ENCODE measurements at places on chromosomes 13 and 19.
A peak's percentile ranks its signal among the peaks of the same experiment; 100 is the strongest.

DNA sequence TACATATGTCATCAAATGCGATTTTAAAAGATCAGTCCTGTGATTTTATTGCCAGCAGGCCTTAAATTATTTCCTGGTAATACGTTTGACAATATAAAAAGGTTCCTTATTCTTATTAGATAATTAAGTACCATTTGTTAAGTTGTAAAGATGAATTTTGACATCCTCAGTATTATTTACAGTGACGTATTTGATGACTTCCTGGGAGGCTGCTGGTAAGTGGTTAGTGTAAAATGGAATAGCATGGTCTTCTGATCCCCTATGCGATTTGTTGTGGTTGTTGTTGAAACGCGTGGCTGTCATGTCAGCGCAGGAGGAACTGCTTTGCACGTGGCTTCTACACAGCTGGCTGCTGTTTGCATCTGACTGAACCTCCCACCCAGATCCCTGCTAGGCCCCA lies 99.7 kb downstream of the DCLK1 start:
- no peak for DNase-seq

DNA sequence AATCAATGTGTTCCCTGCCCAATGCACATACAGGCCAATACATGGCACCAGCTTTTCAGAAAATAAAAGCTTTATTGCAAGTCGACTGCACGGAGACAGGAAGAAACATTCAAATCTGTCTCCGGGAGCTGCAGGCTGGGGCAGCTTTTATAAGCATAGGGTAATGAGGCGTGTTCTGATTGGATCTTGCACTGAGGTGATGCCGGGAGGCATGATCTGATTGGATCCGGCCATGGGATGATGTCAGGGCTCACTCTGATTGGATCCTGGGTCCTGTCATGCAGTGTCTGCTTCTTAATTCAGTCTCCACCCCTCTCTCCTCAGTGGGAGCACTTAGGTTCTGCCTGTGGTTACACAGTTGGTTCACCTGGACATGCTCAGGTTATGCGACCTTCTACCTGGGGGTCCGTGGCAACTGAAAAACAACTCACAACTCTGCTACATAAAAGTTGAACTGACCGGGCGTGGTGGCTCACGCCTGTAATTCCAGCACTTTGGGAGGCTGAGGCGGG lies 11.8 kb upstream of the FBN3 start:
- DNase-seq: peak; percentile 17

- DNase-seq: no peak
Measured at GRCh38 chr19:30430206-30430734, 58.1 kb downstream of the ZNF536 start.

DNA sequence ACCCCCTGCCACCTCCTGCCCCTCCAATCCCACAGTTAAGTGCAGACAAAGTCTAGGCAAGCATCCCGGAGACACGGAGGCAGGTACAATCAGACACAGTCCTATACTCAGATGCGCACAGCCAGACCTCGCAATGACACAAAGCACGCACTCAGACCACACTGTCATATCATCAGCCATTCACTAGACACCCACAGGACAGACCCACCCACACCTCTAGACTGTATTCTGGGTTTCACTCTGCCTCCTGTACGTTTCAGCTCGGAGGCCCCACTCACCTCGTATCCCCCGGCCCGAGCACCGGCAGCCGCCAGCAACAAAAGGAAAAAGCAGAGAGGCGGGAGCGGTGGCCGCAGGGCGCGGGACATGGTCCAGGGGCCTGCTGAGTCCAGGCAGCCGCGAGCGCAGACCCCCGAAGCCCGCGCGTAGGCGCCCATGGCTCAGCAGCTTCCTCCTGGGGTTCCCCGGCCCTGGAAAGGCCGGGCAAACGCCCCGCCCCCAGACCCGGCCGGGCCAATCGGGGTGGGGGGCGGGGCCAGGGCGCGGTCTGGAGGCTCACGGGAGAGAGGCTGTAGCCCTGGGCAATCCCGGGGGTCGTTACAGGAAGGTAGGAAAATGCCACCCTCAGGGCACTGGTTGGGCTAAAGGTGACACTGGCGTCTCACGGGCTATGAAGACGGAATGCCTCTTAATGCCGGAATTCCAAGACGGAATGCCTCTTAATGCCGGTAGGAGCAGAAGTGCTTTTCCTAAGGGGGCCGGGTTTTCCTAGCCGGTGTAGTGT lies at the start of the genes MAN2B1 and WDR83:
Gene MAN2B1 (minus strand): TSS at position 478 of the 784 bp plus-strand sequence. CDS start 41 bp downstream, at position 437.
Gene WDR83 (plus strand): TSS at position 543 of the 784 bp plus-strand sequence. CDS start 2,984 bp downstream, outside the sequence.
- peak; percentile 86 for DNase-seq

GRCh38 chr13:35157143-35157755 lies 215.2 kb downstream of the NBEA start:
- DNase-seq: no peak

GRCh38 chr19:45400192-45400591 lies 4.7 kb downstream of the PPP1R13L start:
- DNase-seq: no peak

DNA sequence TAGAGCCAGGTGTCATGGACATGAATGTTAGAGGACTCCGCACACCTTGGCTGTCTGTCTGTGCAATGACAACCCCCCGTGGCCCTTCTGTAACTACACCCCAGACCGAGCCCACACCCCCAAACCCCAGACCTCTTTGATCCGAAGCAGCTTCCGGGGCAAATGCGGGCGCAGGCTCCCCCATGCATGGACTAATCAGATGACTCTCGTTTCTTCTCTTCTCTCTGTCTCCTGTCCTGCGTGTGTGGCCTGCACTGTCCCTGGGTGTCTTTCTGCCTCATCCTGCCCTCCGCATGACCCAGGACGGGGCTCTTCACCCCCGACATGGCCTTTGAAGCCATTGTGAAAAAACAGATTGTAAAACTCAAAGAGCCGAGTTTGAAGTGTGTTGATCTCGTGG lies 38.9 kb downstream of the TMED1 start:
- peak; percentile 34 for DNase-seq

GRCh38 chr13:93534181-93534700 lies 307.6 kb downstream of the GPC6 start:
- DNase-seq: no peak

DNA sequence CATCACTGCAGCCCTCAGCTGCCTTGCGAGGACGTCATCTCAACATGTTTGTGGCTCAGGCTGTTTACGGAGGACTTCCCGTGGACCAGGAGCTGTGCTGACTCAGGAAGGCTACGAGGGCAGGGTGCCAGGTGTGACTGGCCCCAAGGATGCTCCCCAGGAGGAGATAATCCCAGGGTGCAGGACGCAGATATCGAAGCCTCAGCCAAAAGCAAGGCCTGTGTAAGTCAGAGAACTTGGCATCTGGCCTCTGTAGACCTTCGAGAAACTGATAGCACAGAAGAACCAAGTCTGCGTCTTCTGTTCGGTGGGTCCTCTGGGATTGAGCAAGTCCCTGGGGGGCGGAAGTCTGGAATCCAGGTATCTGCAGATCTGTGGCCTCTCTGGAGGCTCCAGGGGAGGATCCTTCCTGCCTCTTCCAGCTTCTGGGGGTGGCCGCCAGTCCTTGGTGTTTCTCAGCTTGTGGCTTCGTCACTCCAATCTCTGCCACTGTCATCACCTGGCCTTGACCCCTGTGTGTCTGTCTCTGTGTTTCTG lies 2.6 kb upstream of the DOHH start:
- no peak for DNase-seq

DNA sequence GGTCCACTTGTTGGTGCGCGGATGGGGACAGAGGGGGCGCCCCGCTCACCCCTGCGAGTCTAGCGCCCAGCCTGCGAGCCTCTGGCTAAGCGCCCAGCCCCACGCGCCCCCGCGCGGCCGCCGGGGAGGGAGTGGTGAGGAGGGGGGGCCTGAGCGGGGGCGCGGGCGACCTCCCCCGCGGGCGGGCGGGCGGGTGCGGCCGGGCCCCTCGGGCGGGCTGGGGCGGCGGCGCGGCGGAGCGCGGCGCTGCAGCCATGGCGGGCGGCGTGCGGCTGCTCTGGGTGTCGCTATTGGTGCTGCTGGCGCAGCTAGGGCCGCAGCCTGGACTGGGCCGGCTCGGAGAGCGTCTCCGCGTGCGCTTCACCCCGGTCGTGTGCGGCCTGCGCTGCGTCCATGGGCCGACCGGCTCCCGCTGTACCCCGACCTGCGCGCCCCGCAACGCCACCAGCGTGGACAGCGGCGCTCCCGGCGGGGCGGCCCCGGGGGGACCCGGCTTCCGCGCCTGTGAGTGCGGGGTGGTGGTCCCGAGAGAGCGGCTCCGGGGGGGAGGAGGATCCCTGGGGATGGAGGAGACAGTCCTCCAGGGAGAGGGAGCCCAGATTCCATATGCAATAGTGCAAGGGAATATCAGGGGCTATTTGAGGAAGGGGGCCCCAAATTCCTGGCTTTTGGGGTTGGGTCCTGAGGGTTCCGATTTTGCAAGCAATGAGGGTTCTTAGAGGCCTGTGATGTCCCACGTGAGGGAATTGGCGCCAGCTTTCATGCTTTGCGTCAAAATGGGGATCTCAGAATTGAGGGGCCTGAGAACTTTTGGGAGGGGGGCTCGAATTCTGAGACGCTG lies at the start of gene LTBP4:
Gene LTBP4 (plus strand): TSS at position 236 of the 841 bp plus-strand sequence. CDS start 19 bp downstream, at position 255.
- peak; percentile 43 for DNase-seq

DNA sequence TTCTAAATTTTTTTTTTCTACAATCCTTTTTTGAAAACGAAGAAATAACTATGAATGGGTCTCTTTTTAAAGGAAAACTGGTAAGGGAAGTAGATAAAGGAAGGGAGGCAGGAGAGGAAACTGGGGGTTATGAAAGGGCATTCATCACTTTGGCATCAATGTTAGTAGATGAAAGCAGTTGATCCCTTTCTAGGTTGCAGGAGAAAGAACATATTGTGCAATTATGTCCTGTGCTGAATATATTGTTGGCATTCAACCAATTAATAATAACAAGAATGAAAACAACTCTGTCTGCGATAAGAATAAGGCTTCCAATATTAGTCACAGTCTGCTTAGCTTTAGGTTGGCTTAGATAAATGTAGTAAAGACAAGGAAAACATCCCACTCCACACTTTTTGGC lies 796.8 kb upstream of the KLHL1 start:
- no peak for DNase-seq

- no peak for DNase-seq
Measured at GRCh38 chr13:72523049-72523448, 204.4 kb downstream of the MZT1 start.

- no peak for DNase-seq
Measured at GRCh38 chr13:95833126-95833525, 156.2 kb downstream of the DNAJC3 start.

DNA sequence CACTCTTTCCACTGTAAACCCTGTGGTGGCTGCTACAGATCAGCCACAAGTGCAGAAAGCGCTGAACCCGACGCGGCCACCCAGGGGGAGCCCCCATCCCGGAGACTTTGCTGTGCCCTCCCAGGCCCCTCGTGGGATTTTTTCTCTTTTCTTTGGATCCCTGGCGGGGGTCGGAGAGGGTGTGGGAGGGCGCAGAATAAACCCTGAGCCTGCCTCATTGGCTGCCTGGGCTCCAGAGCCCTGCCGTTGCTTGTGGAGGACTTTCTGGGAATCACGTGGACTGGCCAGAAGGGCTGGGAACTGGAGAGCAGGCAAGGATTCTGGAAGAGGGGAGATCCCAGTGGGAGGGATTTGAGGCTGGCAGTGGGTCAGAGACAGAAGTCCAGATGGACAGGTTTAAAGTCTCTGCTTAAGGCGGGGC lies 24.9 kb downstream of the GADD45B start:
- DNase-seq: no peak

GRCh38 chr13:99267927-99268326 lies 9.7 kb upstream of the GPR18 start:
- DNase-seq: no peak

DNA sequence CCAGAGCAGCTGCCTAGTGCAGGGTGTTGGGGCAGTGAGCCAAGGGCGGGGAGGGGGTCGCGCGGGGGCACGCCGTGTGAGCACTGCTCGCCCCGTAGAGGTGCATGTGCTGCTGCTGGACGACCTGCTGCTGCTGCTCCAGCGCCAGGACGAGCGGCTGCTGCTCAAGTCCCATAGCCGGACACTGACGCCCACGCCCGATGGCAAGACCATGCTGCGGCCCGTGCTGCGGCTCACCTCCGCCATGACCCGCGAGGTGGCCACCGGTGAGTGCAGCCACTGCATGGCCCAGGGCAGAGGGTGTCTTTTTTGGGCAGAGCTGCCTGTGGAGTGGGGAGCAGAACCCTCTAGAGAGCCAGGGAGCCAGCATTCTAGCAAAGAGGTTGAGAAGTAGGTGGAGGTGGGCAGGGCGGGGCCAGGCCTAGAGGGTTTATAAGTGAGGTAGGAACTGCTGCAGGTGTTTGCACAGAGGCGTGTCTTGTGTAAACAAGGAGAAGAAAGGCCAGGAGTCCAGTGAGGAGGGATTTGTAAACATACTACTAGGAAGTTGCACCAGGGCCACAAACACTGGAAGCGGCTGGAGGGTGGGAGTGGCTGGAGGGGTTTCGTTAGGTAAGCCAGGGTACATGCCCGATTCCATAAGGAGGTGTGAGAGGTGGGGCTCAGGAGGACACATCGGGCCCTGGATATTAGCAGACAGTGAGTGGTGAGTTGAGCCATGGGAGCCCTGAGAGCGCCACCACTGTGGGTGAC lies 21.3 kb downstream of the ARHGEF1 start:
- no peak for DNase-seq

GRCh38 chr13:52896827-52897659 lies 48.6 kb upstream of the PCDH8 start:
- no peak for DNase-seq
